ENCODE measurements at places on chromosomes 2 and 18.

- peak; percentile 74 for DNase-seq
Observed at GRCh38 chr18:3453540-3454364, 3.8 kb downstream of the TGIF1 start.

- no peak for DNase-seq
Observed at GRCh38 chr2:215684448-215685237, 248.8 kb upstream of the FN1 start.

DNA sequence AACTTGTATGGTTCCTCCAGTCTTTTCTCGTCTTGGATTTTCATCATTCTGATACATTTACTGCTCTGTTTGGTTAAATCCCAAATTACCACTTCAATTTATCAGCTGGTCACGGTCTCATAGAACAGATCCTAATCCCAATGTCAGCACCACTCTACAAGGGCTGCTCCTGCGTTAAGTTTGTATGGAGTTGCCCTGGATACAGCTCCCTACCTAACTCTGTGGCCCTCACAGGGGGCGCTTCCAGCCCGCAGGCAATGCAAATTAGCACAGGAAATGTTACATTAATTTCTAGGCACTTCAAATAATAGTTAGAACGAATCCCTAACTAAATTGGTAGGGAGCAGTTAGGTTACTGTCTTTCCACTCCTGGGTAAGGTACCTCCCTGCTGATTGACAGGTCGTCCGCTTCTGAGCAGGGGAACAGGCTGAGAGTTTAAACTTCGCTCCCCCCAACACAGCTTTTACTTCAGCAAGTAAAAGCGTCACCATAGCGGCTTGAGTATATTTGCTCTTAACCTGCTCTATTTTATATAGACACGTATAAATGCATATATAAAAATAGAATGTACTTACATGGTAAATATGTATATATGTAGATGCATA, 238.5 kb upstream of the FANCL start:
- no peak for DNase-seq

GRCh38 chr2:126241001-126241400, 415.0 kb upstream of the GYPC start:
- DNase-seq, result no peak

GRCh38 chr2:111143843-111144198, 23.1 kb downstream of the BCL2L11 start:
- no peak for DNase-seq

DNA sequence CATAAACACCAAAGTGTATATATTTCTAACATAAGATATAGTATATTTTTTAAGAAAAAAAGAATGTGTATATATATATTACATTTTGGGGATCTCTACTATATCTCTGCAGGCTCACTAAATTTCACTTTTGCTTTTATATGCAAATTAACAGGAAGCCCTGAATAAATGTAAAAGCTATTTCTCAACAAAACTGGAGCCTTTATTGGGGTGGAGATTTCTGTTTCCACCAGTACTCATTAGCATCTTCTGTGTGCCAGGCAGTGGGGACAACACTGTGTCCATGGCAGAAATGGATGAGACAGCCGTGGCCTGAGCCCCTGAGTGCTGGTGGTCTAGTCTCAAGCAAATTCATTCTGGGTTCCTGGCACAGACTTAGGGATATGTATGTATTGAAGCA, 41.3 kb downstream of the C18orf63 start:
- no peak for DNase-seq

DNA sequence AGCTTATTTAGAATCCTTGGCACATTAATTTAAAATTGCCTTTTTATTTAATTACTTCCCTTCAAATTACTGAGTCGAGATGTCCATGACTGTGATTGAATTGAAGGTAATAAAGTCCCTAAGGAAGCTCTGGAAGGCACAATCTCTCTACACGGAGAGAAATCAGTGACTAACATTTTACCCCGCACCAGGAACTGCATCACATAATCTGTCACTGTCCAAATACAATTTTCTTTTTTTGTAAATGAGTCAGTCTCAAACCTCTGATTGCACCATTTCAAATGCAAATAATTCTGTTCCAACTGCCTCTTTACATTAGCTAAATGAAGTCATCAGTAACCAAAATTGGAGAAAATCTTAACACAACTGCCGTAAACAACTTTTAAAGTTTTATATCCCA, 311.9 kb downstream of the CCDC178 start:
- DNase-seq, result peak; percentile 43
